ENCODE measurements at places on chromosomes 3 and 15.

- DNase-seq, result no peak
Measured at GRCh38 chr15:70767667-70768066, 4.3 kb upstream of the UACA start.

DNA sequence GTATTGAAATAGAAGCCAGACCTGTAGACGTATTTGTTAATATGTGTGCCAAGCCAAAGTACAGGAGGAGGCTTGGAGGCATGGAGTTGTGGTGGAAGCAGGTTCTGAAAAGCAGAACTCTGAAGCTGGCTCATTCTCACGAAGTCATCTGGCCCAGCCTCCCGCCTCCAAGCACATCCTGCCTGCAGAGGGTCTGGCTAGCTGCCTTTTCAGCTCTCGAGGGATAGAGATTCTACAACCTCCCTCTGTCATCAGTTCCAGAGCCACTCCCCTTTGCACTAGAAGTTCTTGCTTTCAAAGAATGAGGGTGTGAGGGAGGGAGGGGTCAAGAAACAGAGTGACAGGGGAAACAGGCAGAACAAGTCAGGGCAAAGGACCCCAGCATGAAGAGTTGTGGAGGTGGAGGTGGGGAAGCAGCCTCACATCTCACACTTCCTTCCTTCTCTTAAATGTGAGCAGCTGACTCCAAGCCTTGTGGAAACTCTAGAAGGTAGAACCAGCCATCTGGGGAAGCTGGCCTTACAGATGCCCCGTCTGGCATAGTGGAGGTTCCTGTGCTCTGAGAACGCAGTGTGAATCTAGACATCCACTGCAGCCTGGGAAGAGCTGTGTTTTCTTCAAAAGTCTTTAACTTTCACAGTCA, 95.3 kb downstream of the SLC49A4 start:
- peak; percentile 7 for DNase-seq

DNA sequence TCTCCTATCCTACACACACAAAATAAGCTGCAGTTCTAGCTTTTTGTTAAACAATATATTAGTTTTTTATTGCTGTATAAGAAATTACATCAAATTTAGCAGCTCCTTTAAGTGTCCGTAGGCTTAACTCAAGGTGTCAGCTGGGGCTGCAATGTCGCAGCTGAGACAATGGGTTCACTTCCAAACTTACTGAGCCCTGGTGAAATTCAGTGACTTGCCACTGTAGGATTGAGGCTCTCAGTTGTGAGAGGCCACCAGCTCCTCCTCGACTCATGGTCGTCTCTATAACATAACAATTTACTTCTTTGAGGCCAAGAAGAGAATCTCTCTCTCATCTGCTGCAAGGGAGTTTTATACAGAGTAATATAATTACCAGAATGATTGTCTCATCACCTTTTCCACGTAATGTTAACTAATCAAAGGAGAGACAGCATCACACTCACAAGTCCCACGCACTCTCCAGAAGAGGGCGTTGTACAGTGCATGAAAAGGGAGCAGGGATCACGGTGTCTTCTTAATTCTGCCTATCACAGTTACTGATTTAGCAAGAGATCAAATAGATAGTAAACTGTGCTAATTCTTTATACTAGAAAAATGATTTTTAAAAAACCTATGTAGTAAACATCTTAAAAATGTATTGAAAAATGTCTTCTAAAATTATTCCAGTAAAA, 735.6 kb upstream of the GBE1 start:
- DNase-seq, result no peak

DNA sequence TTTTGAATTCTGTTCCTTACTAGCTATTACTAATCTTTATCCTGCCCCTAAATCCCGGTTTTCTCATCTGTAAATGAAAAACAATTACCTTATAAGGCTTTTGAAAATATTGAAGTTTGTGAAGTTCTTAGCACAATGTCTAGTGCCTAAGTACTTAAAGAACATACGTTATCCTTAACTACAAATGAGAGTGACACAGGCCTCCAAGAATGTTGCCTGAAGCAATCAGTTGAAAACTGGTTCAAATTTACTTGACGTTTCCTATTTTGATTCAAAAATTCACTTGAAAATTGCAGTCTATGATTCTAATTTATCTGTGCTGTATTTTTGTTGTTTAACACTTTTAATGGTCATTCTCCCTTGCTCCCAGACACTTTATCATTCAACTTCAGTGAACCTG, 3.2 kb downstream of the SENP7 start:
- no peak for DNase-seq

- DNase-seq, result no peak
Measured at GRCh38 chr3:114649331-114649730, 355.5 kb downstream of the TIGIT start.

- no peak for DNase-seq
Measured at GRCh38 chr15:81945014-81945615, 100.7 kb downstream of the MEX3B start.

GRCh38 chr3:106518516-106518915, 649.7 kb upstream of the CBLB start:
- DNase-seq, result no peak

DNA sequence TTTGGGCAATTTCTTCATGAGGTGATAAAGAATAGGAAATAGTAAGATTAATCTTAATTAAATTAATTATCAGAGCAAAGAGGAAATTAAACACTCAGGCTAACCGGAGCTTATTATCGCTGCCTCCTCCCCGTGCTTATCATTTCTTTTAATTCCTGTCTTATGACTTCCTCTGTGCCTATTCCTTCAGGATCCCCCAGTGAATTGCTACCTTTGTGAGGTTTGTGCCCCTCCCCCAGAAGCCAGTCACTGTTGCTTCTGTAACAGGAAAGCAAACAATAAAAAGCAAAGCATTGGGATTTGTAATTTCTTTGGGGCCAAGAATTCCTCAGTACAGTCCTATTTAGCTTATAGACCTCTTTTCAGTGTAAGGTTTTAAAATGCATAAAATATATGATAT, 164.5 kb downstream of the CADPS start:
- no peak for DNase-seq

DNA sequence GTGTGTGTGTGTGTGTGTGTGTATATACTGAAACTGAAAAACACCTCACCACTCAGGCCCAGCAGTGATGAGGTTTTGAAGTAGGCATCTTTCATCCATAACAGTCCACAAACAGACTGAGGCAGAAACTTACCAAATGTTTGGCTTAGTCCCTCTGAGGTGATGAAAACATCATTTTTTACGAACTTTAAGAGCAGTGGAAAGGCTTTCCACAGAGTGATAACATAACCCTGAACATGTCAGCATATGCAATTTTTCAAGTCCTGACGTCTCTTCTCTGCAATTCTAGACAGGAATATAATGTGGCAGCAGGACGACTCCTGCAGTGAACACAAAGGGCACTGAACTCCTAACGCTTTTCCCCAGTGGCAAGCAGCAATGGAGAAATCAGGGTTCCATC, 247.0 kb upstream of the THBS1 start:
- no peak for DNase-seq

GRCh38 chr15:63439536-63440264, 58.1 kb upstream of the CA12 start:
- DNase-seq, result no peak

DNA sequence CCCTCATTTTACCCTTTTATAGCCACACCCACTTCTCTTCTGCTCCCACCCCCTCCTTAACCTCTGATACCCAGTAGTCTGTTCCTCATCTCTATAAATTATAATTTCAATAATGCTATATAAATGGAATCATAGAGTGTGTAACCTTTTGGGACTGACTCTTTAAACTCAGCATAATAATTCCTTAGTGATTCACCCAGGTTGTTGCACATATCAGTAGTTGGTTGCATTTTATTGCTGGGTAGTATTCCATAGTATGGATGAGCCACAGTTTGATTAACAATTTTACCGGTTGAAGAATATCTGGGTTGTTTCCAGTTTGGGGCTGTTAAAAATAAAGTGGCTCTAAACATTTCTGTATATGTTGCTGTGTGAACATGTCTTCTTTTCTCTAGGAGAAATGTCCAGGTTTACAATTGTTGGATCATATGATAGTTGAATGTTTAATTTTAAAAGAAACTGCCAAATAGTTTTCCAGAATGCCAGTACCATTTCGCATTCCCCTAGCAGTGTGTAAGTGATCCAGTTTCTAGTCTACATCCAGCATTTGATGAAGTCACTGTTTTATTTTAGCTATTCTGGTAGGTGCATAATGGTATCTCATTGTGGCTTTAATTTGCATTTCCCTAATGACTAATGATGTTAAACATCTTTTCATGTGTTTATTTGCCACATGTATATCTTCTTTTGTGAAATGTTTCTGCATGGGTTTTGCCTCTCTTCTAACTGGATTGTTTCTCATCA, 68.5 kb downstream of the VPS8 start:
- DNase-seq, result no peak

GRCh38 chr3:197907196-197907595, 42.8 kb upstream of the RPL35A start:
- DNase-seq, result no peak

DNA sequence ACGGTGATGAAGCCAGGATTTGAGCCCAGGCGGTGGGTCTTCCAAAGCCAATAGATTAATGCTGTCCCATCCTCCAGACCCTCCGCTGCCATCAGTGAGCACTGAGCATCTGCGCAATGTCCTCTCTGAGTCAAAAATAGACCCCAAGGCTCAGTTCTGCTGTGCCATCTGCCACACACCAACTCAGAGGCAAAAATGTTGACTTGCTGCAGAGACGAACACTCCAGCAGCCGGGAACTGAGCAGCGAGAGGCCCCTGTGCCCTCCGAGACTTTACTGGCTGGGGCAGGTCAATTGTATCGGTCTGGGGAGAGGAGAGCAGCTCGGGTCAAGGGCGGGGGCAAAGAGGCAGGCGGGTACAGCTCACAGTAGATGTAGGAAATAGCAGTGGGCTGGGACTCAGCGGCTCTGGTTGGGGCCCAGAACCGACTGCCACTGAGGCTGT, 41.5 kb upstream of the ATP2B2 start:
- no peak for DNase-seq

- no peak for DNase-seq
Measured at GRCh38 chr15:91496754-91497691, 356.5 kb upstream of the SLCO3A1 start.

DNA sequence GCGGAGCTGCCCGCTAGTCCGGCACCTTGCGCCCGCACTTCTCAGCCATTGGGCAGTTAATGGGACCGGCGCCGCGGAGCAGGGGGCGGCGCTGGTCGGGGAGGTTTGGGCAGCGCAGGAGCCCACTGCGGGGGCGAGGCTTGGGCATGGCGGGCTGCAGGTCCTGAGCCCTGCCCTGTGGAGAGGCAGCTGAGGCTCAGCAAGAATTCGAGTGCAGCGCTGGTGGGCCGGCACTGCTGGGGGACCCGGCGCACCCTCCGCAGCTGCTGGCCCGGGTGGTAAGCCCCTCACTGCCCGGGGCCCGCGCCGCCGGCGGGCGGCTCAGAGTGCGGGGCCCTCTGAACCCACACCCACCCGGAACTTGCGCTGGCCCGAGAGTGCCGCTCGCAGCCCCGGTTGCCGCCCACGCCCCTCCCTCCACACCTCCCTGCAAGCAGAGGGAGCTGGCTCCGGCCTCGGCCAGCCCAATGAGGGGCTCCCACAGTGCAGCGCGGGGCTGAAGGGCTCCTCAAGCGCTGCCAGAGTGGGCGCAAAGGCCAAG, 835.0 kb downstream of the TBL1XR1 start:
- DNase-seq, result no peak

Measured in smooth muscle cell of the brain vasculature (primary cell).